ENCODE measurements at places on chromosomes 2 and 18.

GRCh38 chr2:172409042-172409441 lies 18.3 kb upstream of the ITGA6 start:
- DNase-seq, result no peak

DNA sequence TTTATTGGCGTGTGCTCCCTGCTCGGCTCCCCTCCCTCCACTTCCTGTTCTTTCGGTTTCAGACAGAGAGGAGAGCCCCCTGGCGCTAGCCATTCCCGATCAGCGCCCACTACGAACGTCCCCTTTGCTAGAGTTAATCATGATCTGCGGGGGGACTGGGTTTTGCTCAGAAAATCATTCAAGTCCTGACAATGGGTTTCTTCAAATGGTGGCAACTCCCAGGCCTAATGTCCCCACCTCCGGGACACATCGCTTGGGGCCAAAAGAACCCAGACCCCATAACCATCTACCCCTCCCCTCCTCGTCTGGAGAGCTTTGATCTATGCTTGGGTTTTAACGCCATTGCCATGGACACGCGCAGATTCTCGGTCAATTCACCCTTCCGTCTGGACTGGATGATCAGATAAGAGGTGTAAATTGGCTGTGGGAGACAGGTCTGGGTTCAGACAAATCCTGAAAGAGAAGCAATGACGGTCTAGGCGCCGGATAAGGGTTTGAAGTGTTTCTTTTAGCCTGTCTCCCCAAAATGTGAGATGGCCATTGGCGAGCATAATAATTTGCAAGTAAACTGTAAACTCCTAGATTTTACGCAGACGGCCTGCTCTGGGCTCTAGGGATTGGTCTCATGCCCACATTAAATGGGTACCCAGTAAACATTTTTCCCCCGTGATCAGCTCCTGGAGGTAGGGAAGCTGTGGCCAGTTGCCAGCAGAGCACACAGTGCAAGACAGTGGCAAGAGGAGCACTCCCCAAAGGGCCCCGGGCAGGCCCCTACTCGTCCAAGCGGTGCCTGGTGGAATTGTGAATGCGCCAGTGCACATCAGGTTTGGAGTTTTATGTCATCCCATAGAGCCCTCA lies 4.7 kb downstream of the NRP2 start:
- no peak for DNase-seq

DNA sequence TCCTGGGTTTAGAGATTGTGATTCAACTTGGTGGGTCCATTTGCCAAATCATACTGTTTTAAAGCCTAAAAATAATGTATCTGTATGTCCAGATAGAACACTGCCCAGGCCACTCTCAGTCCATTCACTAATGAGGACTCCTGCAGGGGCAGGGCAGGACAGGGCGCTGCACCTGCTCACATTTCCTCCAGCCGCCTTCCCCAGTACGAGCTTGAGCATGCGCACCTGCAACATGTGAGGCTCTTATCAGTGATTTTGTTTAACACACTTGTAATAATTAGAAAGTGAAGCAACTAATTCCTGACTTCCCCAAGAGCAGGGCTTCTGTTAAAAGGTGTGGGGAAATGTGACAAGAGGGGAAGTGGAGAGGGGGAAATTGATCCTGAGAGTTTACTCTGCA lies 89.7 kb downstream of the AFF3 start:
- no peak for DNase-seq

- DNase-seq, result no peak
Measured at GRCh38 chr2:157593411-157593810, 35.3 kb downstream of the ACVR1C start.

DNA sequence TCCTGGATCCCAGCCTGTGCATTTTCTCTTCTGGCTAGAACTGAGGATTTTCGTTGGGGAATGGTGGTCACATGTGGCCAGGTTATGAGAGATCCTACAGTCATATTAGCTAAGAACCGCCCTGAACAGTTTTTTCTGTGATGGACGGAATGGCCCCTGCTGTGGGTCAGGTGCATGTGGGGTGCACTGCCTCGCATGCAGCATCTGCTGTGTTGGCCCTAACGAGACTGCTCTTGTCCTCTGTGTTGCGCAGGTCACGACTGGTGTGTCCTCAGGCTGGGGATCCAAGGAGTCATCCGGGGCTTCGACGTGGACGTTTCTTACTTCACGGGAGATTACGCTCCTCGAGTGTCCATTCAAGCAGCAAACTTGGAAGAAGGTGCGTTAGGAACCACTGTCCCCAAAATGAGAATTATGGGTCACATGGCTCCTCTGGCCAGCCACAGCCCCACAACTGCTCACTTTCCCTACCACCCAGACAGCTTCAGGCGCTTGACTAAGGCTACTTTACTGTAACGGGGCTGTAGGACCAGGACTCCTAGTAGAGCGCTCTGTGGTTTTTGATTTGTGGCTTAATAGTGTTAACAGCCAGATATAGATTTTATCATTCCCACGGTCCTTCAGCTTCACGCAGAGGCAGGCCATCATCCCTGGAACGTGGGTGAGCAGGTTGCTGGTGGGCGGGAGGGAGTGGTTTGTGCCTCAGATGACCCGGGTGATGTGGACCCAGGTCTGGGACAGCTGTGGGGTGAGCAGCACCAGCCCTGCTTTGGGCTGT lies 21.8 kb downstream of the ALLC start:
- no peak for DNase-seq

DNA sequence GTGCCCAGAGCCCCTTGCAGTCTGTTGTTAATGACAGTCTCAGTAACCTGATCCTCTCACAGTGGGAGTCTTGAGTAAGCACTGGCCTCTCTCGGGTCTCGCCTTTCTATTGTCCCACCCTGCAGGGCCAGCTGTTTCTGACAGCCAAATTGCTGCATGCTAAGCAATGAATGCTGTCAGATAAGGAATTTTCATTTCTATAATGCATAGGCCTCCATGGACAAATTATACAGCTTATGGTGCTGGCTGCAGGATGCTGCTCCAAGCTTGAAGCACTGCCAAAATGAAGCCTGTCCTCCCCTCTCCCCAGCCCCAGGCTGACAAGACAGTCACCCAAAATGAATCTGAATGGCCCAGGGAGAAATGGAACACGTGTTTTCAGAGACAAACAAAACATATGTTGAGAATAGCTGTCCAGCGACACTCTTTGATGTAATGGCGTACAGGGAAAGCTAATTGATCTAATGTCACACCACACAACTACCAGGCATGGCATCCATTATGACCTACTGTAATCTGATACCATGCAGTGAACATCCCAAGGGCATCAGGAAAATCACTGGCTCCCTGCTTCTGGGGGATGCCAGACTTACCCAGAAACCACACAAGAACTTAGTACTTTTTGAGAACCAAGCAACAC lies 36.8 kb downstream of the ACVR1 start:
- no peak for DNase-seq

DNA sequence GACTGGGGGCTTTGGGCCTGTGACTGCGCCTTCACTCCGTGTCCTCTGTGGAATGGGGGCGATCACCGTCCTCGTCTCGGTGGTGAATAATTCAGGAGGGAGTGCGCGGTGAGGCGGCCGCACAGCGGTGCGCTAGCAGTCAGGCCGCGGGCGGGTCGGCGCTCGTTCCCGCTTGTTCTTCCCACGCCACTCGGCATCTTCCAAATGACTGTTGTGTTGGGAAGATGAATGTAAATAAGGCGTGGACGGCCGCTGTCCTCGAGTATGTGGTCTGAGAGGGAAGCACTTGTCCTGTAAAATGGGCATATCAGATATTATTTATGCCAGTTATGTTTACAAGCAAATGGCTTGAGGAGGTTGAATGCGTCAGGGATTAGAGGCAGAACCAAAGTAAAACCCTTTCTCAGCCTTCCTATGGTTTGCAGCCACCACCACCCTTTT lies 608 bp upstream of the VPS4B start:
- DNase-seq, result no peak

- DNase-seq, result no peak
Measured at GRCh38 chr2:105373895-105374401, 24.9 kb downstream of the FHL2 start.

Measured in stimulated activated CD4-positive, alpha-beta T cell treated with anti-CD3 and anti-CD28 coated beads, Interleukin-1b, Interleukin-23, amount 100 ng/mL, for 24 hours (primary cell).